ENCODE measurements at places on chromosomes 13 and 19.

DNA sequence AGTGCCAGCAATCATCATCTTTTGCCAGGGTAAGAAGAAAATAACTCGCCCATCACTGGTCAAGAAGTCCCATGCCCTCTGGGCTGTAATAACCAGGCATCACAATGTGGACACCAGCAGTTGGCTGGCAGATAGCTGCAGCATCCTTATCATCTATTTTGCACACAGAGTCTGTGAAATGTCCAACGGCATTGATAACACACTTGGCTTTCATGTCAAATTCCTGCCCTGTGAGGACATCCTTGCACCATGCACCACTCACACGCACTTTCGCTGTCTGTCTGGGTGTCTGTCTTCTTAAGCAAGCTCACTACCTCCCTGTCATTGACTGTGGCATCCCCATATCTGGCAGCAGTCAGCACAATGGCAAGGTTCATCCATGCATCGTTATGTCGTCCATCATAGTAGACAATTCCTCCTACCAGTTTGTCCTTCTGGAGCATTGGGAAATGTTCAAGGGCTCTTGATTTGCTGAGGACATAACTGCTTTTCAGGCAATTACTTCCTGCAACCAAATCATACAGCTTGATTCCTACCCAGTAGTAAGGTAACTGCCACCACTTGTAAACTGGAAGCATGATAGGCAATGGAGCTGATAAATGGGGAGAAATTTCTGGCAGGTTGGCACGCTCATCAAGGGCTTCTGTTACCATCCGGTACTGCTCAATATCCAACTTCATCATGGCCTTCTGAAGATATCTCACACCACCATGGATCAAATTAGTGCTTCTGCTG is 6.8 kb upstream of the ZSCAN5A start:
- DNase-seq, result no peak

- DNase-seq, result no peak
These were observed 9.3 kb downstream of the C13orf42 start for GRCh38 chr13:51101636-51102235.

DNA sequence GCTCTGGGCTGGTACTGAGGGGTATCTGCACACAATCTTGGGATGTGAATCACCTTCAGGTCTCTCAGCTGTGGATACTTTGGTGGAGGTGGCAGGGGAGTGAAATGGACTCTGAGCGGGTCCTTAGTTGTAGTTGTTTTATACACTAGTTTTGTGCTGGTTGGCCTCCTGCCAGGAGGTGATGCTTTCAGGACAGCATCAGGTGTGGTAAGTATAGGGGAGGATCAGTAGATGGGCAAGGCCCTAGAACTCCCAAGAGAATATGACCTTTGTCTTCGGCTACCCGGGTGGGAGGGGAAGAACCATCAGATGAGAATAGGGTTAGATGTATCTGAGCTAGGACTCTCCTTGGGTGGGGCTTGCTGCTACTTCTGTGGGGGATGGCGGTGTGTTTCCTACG is 2284.3 kb upstream of the PCDH20 start:
- DNase-seq, result no peak

GRCh38 chr19:50658441-50659317 is 9.4 kb downstream of the C19orf81 start:
- DNase-seq, result no peak

DNA sequence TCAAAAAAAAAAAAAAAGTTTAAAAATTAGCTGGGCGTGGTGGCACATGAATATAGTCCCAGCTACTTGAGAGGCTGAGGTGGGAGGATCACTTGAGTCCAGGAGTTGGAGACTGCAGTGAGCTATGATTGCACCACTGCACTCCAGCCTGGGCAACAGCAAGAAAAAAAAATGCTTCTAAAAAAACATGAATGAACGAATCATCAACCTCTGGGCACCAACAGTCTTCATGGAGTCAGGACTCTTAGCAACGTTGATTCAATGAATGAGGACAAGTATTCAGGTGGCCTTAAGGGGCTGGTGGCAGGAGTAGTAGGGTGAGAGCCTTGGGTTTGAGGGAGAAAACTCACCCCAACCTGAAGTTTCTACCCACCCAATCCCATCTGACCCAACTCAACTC is 20.6 kb upstream of the OLFM2 start:
- no peak for DNase-seq

DNA sequence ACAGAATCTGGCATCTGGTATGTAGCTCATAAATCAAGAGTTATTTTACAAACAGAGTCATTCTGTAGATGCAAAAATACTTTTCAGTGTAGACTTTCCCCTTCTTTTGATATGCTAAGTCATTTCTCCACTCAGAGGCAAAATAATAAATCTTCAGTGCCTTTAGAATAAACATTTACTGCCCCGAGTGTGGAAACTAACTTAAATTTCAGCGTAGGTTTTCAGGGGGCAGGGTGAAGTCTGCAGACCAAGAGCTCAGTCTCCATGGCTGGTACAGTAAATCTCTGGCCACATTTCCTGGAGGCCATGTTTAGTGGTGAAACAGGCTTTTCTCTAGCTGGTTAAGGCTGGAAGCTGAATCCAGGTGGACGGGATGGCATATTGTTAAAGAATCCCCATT is 13.1 kb upstream of the ADPRHL1 start:
- DNase-seq, result no peak

GRCh38 chr19:49213791-49214190 is 56.2 kb downstream of the TRPM4 start:
- no peak for DNase-seq

GRCh38 chr13:36766295-36766694 is 52.7 kb upstream of the RFXAP start:
- DNase-seq, result no peak

GRCh38 chr13:26923824-26924605 is 163.4 kb upstream of the GPR12 start:
- no peak for DNase-seq

DNA sequence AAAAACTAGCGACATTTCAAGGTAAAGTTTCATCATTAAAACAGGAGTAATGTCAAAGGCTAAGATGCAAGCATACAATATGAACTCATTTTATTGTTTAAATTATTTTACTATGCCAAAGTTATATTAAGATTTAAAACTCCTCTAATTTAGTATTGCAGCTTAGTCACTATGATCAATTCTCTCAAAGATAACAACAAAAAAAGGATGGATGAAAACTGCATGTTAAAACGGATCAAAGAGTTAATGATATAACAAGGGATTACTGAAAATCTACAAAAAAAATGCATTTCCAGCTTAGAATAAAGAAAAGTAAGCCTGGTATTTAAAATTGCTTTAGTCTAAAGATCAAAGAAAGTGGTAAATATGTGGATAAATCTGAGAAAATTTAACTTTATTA is 587.8 kb upstream of the PCDH20 start:
- DNase-seq, result no peak

DNA sequence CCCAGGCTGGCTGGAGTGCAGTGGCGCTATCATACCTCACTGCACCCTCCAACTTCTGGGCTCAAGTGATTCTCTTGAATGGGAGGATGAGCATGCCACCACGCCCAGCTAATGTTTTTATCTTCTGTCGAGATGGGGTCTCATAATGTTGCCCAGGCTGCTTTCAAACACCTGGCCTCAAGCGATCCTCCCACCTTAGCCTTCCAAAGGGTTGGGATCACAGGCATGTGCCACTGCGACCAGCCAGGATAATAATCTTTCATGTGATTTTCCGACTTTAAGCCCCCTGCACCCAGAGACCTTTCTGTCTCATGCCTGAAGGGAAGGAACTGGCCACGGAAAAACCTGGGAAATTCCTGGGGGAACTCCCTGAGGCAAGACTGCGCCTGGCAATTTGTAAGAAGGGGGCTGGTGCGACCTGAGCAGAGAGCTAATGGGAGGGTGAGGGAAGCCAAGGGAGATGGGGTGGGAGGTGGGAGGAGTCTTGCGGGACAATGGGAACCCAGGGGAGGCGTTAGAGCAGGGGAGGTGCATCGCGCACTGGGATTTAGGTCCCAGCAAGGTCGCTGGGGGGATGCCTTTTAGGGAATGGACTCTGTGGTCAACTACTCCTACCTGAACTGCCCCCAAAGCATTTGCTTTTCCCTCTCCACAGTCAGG is 1.2 kb upstream of the CCDC124 start:
- DNase-seq, result no peak

DNA sequence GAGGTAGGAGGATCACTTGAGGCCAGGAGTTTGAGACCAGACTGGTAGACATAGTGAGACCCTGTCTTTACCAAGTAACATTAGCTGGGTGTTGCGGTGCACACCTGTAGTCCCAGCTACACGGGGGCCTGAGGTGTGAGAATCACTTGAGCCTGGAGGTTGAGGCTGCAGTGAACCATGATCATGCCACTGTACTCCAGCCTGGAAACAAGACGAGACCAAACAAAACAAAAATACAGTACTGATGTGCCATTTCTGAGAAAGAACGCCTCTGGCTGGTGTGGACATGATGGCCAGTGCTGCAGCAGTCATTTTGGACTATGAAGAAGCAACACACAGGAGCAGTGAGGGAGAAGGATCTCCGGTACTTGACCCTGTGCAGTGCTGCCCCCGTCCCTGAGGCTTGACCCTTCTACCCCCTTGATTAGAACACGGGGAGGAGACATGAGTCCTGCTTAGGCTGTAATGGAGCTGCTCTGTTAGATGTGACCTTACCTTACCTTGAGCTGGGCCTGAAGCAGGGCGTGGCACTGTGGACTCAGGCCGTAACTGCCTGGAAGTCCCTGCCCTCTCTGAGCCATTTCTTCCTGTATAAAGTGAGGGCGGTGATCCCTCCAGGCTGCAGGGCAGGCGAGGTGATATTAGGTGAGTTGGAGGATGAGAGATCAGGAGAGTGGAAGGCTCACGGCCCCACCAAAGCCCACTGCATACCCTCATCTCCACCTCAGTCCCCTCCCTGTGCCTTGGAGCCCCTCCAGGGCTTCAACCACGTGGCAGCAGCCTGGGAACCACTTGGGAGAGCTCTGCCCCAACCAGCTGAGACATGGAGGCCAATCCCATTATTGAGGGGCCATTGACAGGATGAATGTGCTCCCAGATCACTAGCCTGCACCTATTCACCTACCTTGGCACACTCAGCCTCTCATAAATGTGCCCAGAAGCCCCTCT is 5.9 kb downstream of the RPL18A start:
- no peak for DNase-seq
